ENCODE measurements at places on chromosomes 2 and 18. TPM values are rescaled to one million over a fixed set of nuclear protein-coding genes. Genes with fewer than 3 reads are reported as not detected.

HOXD13 gene
- 20.7 TPM for total RNA-seq

TLX2 gene
- not detected for total RNA-seq

SCYGR2 gene
- not detected for total RNA-seq

CCDC121 gene
- total RNA-seq = 0.74 TPM

NFATC1 gene
- total RNA-seq = 1.5 TPM

SIX3 gene
- 0.24 TPM for total RNA-seq

UPP2 gene
- total RNA-seq = not detected

PLEKHH2 gene
- 0.51 TPM for total RNA-seq

GRCh38 chr18:74734013-74734444 lies 136.4 kb downstream of the ZNF407 start:
- no peak for DNase-seq

- DNase-seq = no peak
These were observed 122.5 kb downstream of the FIGN start for GRCh38 chr2:163613266-163613731.

DNA sequence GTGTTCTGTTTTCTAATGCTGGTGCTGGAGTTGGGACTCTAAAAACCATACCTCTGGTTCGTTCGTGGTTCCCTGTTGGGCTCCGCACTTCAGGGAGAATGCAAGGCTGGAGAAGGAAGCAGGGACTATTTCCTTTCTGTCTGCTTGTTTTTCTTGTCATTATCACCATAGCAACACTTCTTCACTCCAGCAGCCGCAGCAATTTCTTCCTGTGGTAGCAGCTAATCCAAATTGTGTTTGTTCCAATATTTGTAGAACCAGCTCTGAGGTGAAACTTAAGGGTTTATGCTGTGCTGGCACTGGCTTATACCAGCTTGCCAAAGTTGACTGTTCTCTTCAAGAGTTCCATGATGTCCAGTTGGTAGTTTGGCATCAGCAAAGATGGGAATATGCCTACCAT lies 301.4 kb upstream of the SYT4 start:
- no peak for DNase-seq

DNA sequence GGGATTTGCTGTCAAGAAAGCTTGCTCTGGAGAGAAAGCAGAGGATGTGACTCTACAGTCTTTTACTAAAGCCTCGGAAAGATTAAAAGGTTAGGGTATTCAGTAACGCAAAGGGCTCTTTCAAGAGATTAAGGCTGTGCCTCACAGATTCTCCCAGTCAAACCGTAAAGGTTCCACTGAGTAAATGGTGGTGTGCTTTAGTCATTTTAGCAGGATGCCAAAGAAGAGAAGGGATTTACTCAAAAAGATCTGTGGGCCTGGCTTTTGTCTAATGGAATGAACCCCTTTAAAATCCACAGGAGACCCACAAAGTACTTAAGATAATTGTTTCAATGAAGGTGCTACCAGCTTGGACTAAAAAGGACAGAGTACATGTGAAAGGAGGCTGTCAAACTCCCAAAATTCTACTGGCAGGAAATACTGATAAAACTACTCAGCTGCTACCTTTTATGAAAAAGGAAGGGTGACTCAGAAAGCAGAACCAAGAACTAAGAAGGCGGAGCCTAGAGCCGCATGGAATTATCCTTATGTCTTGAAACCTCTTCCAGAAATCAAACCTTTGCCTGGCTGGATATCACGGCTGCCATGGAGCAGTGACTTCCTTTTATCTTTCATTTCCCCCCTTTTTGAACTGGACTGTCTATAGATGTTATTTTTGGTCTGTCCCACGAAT lies 670.2 kb upstream of the ZEB2 start:
- DNase-seq = peak; percentile 15

- DNase-seq = peak; percentile 9
These were observed 93.5 kb upstream of the SLC14A2 start for GRCh38 chr18:45521777-45522176.

DNA sequence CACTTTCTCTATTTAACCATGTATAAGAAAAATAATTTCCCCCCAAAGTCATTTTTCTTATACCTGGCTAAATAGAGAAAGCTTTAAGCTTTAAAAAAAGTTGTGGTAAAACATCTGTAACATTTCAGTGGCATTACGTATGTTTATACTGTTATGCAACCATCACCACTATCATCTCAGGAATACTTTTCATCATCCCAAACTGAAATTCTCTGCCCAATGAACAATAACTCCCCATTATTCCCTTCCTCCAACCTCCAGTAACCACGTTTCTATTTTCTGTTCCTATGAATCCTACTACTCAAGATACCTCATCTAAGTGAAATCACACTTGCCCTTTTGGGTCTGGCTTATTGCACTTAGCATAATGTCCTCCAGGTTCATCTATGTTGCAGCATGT lies 1.7 kb upstream of the SLC3A1 start:
- no peak for DNase-seq

GRCh38 chr2:15588329-15588919 lies 3.2 kb upstream of the DDX1 start:
- DNase-seq = peak; percentile 62

- no peak for DNase-seq
These were observed 14.4 kb downstream of the FBXO41 start for GRCh38 chr2:73269686-73270465.

DNA sequence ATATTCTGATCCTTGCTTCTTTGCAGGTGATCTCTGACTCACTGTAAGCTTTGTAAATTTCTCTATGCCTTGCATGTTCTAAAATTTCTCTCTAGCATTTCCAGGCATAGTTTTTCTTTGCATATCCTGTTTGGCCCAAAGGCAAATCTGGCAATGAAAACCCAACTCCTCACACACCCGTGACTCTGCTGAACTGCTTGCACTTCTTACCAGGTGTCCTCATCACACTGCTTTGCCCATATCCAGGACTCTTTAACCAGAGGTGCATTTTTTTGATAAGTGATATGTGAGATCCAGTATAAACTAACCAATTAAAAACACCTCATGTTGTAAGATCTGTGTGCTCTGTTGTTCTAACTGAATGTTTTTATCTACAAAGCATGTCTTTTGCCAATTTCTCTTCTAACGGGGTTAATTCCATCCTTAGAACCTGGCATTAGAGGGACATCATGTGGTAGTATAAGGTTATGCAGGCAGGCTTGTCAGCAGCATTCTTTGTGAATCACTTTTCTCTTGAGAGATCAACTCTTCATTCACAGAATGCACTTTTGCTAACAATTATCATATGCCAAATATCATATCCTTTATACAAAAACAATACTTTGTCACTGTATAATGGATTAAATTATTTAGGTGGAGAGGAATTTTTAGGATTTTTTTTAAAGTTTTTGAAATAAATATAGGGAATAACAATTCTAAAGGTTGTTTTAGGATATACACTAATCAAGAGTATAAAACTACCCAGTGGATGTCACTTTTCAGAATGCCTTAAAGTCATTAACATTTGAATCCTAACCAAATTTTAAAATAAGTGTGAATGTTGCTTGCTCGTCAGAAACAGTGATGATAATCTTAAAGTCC lies 20.8 kb upstream of the TMX3 start:
- DNase-seq = no peak

DNA sequence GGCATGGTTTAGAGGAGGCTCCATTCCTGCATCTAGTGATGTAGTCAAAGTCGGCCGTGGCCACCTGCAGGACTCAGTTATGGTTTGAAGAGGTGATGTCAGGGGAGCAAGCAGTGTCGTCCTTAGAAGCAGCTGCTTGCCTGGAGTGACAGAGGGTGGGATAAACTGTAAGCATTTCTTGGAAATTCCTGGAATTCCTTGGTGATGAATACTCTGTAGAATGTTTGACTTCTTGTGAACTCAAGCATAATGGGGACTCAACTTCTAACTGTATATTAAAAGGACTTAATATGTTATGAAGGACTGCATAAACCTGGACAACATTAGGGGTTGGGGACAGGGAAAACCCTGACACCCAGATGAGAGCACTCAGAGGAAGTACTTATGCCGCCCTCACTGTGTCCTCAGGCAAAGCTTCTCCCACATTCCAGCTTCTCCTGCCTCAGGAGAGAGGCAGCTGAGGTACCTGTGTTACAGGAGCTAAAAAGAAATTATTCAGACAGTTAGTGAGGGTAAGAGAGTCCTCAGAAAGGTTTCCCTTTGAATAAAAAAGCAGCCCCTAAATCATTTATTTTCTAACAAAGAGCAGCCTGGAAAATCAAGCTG lies 459.9 kb upstream of the CELF4 start:
- DNase-seq = no peak

DNA sequence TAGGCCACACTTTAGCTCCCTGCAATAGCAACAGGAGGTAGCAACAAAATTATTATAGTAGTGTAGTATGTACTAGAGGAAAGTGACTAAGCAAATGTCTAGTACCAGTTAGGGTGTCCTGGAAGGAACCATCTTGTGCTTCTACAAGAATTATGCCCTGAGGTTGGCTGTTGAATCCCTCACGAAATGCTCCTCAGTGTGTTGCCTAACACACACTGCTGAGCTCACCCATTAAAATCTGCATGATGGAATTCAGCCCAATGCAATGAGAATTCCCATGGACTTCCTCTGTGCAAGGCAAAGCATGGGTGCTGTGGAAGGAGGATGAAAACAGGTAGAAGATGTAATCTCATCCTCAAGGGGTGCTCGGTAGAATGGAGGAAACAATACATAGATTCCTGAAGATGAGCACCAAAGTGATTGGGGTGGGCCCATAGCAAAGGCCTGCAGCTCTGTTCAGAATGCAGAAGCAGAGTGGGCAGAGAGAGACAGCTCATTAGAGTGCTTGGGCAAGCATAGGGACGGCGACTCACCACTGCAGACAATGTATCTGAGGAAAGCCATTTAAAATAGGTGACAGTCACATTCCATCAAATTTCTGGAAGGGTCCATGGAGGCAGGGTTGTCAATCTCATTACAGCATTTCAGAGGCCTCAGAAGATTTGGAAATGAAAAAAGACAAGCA lies 1.2 kb upstream of the UGT1A7 start:
- DNase-seq = no peak

GRCh38 chr18:12615748-12616147 lies 42.2 kb downstream of the SPIRE1 start:
- no peak for DNase-seq

GRCh38 chr2:18373664-18374063 lies 186.8 kb downstream of the RDH14 start:
- DNase-seq = no peak

DNA sequence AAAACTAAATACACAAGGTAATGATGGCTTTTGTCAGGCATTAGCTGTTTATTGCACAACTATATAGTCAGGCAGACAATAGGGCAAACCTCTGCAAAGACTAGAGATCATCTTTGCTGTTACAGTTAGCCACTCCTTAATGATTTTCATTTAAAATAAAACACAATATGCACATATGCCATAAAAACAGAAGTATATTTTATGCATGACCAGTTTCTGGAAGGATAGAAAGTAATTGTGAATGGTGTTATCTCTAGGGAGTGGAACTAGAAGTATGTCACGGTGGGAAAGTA lies 102.0 kb downstream of the CHN1 start:
- DNase-seq = no peak

DNA sequence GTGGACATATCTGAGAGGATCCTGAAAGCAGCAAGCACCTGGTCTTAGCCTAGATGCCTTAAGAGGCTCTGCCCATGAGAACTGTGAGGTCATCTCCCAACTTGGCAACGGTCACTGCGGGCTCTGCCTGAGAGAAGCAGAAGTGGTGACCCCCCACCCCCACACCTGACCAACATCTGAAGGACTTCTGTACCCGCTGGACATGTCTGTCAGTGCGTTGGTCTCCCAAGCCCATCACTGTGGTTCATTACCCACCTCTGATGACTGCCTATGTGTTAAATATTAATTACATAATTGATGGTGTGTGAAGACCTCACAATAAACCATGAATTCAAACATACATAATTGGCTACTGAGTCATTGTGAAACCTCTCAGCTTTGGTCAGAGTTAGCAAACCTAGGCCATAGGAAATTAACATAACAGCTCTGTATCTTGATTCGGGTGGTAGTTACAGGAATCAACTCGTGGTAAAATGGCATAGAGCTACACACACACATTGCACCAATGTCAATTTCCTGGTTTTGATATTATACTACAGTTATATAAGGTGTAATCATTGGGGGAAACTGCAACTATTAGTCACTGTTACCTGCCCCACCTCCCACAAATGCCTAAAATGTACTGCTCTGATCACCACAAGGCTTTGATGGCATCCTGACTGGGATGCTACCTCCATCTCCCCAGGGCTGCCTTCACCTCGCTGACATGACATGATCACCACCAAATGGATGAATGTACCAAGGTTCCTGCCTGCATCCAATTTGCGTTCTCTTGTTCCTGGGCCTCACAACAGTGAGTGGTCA lies 4.3 kb upstream of the GALNT1 start:
- no peak for DNase-seq

GRCh38 chr2:100612388-100613000 lies 49.7 kb downstream of the PDCL3 start:
- DNase-seq = no peak
